ENCODE measurements at places on chromosomes 1 and 21.

DNA sequence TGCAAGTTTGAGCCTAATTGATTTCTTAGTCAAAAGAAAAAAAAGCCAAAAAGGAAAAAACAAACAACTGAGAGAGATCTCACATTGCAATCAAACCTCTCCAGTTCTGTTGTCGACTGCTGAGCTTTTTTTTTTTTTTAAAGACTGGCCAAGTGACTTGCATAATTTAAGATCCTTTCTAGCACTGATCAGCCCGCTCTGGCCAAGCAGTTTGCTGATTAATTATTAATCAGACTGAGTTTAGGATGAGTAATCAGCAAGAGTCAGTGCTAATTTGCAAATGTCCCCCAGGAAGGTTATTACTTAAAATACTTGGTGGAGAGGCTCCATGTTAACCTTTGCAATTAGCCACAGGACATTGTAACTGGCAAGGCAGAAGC, 39.3 kb downstream of the HMGB4 start:
- no peak for DNase-seq

GRCh38 chr1:183907070-183907469, 102.2 kb downstream of the RGL1 start:
- no peak for DNase-seq

DNA sequence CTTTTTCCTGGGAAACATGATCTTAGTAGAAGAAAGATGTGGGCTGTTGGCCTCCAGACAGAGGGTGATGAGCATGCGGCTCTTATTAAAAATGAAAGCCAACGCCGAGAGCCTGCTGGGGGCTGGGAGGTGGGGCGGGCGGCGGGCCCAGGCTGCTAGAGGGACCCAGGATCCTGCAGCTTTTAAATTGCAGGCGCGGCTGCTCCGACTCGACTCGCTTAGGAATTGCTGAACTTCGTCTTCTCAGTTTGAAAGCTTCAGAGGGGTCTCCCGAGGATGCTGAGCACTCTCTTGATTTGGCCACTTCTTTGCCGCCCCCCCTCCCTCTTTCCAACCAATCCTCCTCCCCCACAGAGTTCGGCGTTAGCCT, 1.2 kb downstream of the AGPAT3 start:
- DNase-seq, result no peak

- DNase-seq, result peak; percentile 20
Observed at GRCh38 chr1:156383023-156383422, 14.0 kb downstream of the RHBG start.

GRCh38 chr1:43763497-43763973, 56.2 kb downstream of the ST3GAL3 start:
- peak; percentile 88 for DNase-seq

GRCh38 chr1:236024641-236025040, 40.2 kb downstream of the NID1 start:
- no peak for DNase-seq

DNA sequence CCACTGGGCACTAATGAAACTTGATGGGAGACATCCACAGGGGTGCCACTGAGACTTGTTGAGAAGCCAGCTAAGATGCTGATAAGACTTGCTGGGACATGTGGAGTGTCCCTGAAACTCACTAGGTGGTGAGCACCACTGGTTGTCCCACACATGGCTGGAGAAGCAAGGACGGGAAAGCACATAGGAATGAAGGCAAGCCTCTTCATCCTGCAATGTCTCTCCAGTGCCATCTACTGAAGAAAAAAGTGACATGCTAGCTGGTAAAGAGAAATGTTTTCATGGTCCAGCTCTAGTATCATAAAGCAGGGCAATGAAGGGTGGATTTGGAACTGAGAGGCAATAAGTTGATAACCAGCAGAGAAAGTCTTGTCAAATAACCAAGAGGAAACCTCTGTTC, 283.0 kb downstream of the PAPPA2 start:
- peak; percentile 17 for DNase-seq

GRCh38 chr1:39270368-39270767, 65.9 kb downstream of the MACF1 start:
- DNase-seq, result no peak

DNA sequence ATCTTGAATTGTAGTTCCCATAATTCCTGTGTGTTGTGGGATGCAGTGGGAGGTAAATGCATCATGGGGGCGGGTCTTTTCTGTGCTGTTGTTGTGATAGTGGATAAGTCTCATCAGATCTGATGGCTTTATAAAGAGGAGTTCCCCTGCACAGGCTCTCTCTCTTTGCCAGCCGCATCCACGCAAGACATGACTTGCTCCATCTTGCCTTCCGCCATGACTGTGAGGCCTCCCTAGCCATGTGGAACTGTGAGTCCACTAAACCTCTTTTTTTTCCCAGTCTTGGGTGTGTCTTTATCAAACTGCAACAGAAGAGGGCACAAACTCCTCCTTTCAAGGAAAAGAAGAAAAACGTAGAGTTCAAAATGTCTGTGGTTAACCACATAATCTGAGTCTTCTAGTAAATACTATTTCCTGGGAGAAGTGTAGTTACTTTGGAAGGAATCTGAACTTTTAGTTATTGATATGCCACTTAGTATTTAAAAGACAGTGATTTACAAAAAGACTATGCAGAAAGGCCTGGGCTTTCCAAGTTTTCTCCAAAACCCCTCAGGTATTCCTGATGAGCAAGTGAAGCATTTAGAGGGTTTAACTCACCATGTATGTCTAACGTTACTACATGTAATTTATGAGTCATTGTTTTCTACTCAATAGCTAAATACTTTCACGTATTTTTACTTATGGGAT, 10.0 kb downstream of the ADAMTS1 start:
- no peak for DNase-seq

- no peak for DNase-seq
Observed at GRCh38 chr1:174359454-174359805, 88.3 kb upstream of the GPR52 start.

- DNase-seq, result no peak
Observed at GRCh38 chr21:44397431-44398031, 44.1 kb downstream of the TRPM2 start.

DNA sequence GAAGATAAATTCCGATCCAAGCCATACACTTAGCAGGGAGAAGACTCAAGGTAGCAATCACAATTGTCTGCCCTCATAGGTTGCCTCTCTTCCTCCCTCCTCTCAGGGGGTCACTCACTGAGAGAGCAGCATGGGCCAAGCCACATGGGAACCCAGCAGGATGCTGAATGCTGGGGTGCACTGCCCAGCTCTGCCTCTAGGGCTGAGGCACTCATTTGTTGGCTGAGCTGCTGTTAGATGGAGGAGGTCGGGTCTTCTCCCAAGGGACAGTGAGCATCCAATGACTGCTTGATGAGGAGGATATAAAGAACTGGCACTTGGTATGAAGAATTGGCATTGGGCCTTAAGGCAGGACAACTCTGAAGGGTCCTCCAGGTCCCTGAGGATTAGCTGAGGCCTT, 418.8 kb downstream of the SIPA1L2 start:
- no peak for DNase-seq

DNA sequence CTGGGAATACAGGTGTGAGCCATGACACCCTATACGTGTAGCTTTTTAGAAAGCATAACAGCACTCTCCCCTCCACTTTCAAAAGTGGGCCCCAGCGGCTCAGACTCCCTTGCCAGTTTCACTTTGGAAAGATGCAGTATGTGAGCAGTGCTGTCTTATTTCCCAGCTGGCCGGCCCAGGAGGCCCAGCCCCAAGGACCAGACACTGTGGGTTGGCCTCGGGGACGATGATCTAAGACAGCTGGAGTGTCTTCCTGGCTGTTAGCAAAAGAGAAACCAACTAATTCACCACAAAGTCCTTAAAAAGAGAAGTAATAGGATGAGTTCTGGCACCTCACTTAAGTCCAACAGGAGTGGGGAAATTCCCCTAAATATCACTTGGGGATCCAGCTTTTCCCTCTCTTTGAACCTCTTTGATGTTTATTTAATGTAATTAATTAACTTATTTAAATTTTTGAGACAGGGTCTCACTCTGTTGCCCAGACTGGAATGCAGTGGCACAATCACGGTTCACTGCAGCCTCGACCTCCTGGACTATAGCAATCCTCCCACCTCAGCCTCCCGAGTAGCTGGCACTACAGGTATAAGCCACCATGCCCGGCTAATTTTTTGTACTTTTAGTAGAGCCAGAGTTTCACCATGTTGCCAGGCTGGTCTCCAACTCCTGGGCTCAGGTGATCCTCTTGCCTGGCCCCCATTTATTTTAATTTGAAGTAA, 17.6 kb upstream of the CLIC4 start:
- no peak for DNase-seq

GRCh38 chr1:5905436-5905835, 86.8 kb downstream of the NPHP4 start:
- no peak for DNase-seq
